HEK293T (cell line): ENCODE measurements at places on chromosomes 1 and 21.

DNA sequence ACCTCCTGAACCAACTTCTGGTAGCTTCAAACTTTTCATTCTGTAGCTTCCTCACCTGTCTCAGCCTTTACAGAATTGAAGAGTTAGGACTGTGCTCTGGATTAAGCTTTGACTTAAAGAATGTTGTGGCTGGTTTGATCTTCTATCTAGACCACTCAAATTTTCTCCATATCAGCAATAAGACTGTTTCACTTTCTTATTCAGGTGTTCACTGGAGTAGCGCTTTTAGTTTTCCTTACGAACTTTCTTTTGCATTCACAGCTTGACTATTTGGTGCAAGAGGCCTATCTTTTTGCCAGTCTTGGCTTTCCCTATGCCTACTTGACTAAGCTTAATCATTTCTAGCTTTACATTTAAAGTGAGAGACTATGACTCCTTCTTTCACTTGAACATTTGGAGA lies 31.5 kb downstream of the FGGY start:
- DNase-seq: no peak

DNA sequence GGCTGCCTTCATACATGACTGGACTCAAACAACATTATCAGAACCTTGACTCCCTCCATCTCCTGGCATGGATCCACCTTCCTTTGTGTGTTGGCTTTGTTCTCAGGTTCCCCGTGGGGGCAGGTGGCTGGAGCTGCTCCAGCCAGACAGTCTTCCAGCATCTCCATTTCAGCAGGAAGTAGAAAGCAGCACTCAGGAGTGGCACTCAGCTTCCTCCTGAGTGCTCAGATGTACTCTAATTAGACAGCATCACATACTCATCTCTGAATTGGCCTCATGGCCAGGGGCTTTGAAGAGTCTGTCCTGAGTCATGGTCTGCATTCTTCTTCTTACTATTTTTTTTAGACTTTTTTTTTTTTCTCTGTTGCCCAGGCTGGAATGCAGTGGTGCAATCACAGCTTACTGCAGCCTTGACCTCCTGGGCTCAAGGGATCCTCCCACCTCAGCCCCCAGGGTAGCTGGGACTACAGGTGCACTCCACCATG lies 27.9 kb downstream of the OVAAL start:
- DNase-seq: no peak

- no peak for DNase-seq
These were observed 34.2 kb downstream of the KCTD3 start for GRCh38 chr1:215601276-215601675.

- no peak for DNase-seq
These were observed 34.1 kb downstream of the ACOT7 start for GRCh38 chr1:6359216-6360116.

DNA sequence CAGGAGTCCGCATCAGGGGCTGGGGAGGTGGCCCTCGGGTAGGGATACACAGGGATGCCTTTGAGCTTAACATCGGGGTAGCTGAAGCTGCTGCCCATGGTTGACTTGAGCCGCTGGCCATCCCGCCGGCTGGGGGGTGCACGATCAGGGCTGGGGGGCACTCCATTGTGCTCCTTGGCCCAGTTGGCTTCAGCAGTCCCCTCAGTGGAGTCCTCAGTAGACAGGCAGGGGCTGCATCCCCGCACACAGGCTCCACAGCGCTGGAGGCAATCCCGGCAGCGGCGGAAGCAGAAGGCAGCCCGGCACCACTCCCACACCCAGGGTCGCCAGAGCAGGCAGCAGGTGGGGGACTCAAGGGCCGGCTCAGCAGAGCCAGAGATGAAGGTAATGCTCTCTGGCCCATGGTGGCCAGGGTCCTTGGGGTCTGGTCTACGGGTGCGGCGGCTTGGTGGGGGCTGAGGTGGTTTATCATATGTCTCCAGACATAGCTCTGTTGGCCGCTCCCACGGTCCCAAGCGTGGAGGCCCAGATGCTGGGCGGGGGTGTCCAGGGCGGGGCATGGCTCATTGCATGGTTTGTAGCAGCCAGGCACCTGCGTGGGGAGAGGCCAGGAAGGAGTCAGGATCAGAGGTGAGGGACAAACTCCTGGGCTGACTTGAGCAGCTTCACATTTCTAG lies 8.3 kb downstream of the KDF1 start:
- no peak for DNase-seq

- DNase-seq: no peak
These were observed 291.8 kb upstream of the USP24 start for GRCh38 chr1:55506740-55507577.

- DNase-seq: no peak
These were observed 2.8 kb downstream of the RGS1 start for GRCh38 chr1:192578144-192578909.

GRCh38 chr1:2460996-2461751 lies 14.9 kb upstream of the PLCH2 start:
- no peak for DNase-seq

DNA sequence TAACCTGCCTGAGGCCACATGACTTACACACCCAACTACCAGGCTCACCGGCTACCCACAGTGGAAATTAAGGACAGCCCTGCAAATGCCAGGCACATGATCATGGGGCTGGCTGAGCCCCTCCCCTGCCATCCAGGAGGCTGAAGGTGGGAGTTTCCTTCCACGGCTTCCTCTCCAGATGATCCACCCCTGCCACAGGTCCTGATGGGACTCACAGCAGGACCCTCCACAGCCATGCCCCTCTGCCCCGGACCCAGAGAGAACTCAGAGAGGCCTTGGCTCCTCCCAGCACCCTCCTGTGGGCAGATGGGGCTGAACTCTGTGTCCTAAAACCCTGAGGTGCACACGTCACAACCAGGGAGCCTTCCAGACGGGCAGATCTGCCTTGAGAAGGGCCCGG lies 29.1 kb upstream of the CASZ1 start:
- no peak for DNase-seq

GRCh38 chr1:93607814-93608186 lies 73.8 kb downstream of the BCAR3 start:
- DNase-seq: no peak

DNA sequence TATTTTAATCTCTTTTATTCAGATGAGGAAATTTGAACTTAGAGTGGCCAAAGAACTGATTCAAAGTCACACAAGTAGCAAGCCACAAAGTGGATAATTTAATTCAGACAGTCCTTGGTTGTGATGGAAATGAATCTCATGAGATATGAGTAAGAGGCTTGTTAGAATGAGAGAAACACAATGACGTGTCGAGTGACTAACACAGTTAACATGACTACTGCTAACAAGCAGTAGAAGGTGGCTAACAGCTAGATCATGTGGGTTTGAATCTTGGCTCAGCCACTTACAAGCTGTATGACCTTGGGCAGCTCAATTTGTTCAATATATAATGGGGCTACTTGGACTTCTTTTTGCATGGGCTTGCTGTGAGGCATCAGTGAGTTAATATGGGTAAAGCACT lies 104.5 kb upstream of the LMO4 start:
- no peak for DNase-seq

- no peak for DNase-seq
These were observed 141.3 kb downstream of the TNR start for GRCh38 chr1:175602026-175602585.

- DNase-seq: no peak
These were observed 12.5 kb upstream of the IGSF3 start for GRCh38 chr1:116679828-116680628.

GRCh38 chr1:46526691-46527291 lies 24.7 kb downstream of the KNCN start:
- DNase-seq: no peak

DNA sequence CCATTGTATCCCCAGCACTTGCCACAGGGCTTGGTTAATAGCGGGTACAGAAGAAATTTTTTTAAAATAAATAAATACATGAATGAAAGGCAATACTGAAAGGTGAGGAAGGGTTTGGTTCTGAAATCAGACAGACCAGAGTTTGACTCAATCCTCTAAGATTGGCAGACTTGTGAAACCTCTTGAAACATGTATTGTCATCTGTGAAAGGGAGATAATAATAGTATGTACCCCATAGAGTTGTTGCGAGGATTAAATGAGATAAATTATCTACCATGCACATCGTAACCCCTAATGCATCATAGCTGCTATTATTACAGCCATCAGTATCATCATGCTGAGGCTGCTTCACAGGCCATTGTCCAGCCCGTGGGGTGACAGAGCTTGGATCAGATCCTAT lies 41.4 kb downstream of the S1PR1 start:
- no peak for DNase-seq

DNA sequence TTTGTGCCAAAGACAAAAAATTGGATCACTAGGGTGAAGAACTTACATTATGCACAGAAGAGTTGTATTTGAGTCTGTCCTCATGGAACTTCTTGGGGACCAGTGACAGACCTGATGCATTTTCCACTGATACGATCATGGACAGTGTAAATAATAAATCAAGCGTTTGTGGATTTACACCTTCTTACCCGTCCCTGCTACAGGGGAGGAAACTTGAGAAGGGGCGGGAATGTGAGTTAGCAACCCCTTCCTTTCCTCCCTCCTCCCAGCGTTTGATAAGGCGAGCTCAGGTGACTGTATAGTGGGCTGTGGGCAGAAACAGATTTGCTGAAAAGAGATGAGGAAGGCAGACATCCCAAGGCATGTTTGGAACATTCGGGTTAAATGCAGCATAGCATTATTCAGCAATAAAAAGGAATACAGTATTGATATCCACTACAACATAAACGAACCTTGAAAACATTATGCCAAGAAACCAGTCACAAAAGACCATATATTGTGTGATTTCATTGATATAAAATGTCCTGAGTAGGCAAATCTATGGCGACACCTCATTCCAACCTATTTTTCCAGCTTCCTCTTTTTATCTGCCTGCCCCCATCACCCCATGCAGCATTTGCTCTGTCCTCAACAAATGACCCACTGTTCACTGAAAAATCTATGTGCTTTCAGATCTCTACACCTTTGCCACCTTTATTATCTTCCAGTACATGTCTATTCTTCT lies 128.7 kb downstream of the ZZZ3 start:
- DNase-seq: no peak

DNA sequence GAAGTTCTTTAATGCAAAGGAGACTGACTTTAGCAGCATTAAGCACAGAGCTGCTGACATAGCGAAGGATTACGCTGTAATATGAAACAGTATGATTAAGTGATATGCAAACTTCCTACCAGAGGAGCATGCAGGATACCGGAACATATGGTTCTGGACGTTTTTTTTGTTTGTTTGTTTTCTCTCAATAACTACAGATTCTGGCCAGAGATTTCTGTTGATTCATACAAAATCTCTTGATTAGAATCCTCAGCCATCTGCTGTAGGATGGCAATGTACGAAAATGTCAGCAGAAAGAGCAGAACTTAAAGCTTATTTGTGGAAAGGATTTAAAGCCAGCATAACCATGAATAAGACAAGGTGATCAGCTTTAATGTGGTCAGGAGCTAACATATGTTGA lies 970.7 kb downstream of the KCNT2 start:
- no peak for DNase-seq

- no peak for DNase-seq
These were observed 74.9 kb downstream of the VWA5B1 start for GRCh38 chr1:20365421-20366055.

DNA sequence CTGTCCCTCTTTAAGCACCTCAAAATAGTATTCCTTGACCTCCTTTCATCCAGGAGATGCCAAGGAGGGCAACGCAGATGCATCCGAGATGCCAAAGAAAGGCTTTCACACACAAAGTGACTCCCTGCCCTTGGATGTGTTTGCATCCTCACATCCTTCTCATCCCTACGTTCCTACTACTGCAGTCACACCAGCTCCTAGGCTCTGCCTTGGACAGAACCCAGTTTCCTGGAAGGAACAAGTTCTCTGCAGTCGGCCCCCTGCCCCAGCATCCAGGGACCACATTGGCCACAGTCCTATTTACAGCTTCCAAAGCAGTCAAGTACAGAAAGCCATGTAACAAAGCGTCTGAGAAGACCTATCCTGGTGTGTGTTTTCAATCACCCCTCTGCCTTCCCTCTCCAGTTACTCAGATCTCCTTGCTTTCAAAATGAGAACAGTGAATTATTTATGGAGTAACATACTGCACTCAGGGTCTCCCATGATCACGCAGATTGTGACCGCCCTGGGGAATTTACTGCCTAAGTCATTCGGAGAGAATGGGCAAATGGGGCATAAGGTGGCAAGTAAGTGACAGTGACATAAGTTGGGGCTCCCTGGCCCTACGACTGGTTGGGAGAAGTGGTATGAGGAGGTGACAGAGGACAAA lies 21.8 kb upstream of the SRP9 start:
- no peak for DNase-seq

DNA sequence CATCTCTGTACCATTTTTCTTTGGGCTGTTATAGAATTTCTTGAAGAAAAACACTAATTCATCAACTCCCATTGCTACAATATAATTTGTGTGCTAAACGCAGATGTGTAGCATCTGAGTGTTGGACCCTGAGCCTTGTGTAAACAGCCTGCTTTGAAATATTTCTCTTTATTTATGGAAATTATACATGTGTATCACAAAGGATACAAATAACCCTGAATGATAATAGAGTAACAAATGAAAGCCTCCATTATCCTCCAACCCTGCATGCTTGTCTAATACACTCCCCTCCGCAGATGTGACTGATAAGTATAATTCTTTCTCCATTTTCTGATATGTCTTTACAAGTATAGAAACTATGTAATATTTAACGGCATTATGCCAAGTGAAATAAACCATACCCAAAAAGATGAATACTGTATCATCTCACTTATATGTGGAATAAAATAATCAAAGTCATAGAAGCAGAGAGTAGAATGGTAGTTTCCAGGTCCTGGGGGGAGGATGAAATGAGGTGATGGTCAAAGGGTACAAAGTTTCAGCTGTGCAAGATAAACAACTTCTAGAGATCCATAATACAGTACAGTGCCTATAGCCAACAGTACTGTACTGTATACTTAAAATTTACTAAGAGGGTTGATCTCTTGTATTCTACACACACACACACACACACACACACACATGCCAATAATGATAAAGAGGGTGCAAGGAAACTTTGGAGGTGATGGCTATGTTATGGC lies 2.8 kb upstream of the ADAM30 start:
- DNase-seq: no peak

DNA sequence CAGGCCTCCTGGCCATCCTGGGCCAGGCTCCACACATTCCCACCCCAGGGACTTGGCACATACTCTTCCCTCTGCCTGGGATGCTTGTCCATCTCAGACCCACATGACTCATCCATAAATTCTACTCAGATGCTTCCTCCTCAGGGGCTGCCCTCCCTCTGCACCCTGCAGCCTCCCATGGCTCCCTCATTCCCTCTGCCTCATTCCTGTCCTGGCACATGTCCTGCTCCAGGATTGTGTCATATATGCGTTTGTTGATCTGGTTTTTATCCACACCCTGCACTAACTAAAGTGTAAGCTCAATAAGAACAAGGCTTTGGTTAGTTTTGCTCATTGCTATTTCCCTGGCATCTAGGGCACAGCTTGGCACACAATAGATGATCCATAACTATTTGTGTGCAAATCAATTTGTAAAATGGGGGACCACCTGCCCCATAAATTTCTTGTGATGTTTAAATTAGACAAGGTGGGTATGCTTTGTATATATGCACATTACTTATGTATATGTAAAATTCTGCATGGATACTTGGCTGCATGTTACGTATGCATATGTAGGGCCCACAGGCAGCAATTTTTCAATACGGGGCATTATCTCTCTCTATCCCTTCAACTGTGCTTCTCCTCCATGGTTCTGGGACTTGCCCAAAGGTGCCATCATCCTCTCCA lies 191.4 kb downstream of the PTPRU start:
- DNase-seq: no peak

GRCh38 chr1:26922901-26923300 lies 1.4 kb downstream of the NUDC start:
- no peak for DNase-seq
